EH (cell line): ENCODE measurements at places on chromosomes 3 and 15.

DNA sequence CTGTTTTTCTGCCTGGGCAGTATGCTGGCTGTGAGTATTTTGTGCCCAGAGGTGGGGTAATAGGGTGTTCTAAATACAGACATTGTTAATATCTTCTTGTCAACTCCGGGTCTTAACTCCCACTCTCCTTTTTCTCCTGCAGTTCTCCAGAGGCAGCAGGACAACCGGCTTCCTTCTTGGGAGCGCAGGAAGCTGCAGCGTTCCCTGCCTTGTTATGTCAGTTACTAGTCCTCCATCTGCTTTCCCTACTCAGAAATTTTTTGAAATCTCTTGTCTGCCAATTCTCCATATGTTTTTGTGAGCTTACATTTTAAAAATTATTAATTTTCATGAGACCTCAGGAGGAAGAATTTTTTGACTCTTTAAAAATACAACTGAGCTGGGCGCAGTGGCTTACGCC lies 67.2 kb downstream of the NEO1 start:
- no peak for DNase-seq

- peak; percentile 41 for DNase-seq
Measured at GRCh38 chr3:114586119-114586518, 292.3 kb downstream of the TIGIT start.

DNA sequence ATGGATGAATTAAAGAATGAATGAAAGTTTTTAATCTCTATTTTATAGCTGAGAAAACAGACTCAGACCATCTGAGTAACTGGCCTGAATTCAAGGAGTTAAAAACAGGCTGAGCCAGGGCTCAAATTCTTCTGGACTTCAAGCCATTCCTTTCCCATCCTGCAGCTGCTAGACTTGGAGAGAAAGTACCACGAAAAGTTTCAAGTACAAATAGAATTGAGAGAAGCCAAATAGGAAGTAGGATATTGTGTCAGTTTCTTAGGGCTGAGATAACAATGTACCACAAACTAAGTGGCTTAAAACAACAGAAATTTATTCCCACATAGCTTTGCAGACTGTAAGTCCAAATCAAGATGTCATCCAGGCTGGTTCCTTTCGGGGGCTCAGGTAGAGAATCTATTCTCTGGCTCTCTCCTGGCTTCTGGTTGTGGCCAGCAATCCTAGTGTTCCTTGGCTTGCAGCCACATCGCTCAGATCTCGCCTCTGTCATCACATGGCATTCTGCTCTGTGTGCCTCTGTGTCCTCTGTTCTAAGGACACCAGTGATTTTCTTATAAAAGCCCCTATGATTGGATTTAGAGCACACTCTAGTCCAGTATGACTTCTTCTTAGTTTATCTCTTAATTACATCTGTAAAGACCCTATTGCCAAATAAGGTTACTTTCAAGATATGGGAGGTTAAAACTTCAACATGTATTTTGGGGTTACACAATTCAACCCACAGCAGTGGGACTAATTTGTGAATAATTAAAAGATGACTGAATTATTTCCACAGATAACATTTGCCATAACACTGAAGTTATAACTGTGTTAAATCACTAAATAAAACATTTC lies 25.7 kb upstream of the GOLIM4 start:
- no peak for DNase-seq

DNA sequence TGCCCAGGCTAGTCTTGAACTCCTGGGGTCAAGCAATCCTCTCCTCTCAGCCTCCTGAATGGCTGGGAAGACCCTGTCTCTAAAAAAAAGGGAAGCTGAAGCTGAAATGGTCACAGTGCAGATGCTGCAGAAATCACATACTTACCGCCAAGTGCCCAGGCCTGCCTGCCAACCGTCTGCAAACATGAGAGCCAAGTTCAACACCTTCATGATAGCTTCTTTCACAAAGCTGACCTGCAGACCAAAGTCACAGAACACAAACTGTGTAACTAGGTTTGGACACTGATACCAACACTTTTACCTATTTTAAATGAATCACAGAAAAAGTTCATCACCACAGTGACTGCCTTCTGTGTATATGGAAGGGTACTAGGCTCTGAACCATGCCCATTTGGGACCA lies 22.8 kb upstream of the CYFIP1 start:
- no peak for DNase-seq

DNA sequence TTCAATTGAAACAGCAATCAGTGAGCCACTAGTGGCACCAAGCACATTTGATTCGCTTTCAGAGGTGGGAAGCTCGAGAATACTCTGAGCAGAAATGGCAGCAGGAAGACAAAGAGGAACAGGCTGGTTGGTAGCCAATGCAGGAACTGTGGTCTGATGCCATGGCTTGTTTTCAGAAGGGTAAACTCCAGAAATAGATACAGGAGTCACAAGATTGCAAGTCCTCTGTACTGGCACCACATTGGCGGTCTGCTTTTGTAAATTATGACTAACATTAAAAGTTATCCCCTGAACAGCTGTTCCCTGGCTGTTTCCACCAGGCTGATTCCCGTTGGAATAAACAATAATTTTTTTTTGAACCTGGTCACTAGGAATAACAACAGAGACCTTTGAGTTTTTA lies 35.5 kb downstream of the USF3 start:
- no peak for DNase-seq

DNA sequence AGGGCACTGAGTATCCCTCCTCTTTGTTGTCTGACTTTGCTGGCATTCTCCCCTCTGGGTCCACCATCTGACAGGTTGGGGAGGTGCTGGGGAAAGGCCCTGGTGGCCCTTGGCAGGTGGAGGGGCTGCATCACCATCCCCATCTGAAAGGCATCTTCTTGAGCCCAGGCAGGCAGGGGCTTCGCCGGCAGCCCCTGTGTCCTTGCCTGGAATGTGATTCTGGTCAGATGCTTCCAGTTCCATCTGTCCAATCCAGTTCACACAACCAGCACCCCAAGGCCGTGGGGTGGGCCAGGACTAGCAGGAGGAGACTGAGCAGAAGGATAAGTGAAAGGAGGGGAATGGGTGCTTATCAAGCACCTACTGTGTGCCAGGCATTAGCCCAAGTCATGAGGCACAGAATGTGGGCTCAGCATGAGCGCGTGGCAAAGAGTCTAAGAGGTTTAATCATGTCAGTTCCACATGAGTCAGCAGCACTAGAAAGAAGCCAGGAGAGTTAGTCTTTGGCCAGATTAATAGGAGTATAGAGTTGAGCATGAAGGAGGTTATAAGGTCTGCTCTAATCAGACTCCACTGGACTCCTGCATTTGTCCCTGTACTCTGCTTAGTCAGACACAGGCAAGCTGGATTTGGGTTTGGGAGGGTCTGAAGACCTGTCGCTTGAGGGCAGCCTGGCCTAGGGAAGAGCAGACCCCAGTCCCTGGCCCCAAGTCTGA lies 10.5 kb upstream of the TXNRD3 start:
- DNase-seq = no peak

DNA sequence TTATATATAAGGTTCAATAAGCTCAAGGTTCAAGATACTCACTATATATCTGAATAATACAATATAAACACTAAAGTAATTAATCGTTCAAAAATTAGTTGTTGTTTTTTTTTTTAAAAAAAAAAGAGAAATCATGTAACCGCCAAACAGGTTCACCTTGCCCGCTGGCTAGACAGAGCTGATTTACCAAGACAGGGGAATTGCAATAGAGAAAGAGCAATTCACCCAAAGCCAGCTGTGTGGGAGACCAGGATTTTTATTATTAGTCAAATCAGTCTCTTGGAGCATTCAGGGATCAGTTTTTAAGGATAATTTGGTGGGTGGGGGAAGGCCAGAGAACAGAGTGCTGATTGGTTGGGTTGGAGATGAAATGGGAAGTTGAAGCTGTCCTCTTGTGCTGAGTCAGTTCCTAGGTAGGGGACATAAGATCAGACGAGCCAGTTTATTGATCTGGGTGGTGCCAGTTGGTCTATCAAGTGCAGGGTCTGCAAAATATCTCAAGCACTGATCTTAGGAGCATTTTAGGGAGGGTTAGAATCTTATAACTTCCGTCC lies 7.9 kb downstream of the HIGD1A start:
- DNase-seq = no peak

GRCh38 chr3:26264708-26265107 lies 357.9 kb upstream of the LRRC3B start:
- no peak for DNase-seq

- DNase-seq = no peak
Measured at GRCh38 chr15:58291848-58292247, 139.9 kb upstream of the LIPC start.

GRCh38 chr15:31338879-31339557 lies 12.4 kb downstream of the KLF13 start:
- DNase-seq = peak; percentile 96
